ENCODE measurements at places on chromosomes 7 and 10.
A peak's percentile ranks its signal among the peaks of the same experiment; 100 is the strongest.

DNA sequence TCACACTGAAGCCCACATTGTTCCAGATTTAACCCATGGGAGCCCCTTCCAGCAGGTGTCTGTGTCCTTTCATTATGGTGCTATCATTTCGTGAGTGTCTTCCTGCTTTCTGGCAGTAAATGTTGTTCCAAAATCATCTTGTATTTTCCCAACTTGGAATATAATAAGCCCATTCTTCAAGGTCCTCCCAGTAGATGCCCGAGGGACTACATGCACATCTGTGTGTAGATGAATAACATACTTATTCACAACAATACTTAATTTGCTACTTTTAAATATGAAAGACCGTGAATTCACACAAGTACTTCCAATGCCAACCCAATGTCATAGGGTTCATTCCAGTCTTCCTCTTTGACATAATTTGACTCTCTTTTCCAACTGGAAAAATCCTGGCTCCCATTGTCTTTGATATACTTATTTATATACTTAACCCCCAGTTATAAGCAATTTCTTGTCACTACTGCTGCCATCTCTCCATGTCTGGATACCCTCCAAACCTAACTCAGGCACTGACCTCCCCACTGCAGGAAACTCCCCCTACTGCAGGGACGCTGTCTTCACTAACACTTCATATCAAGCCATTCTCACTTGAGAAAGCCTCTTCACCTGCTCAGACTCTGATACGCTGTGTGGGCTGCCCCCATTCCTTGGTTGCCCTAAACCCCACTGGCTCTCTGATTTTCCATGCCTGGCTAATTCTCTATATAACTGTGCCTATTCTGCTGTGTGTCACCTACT lies 1119.2 kb downstream of the CNTNAP2 start:
- DNase-seq: no peak

DNA sequence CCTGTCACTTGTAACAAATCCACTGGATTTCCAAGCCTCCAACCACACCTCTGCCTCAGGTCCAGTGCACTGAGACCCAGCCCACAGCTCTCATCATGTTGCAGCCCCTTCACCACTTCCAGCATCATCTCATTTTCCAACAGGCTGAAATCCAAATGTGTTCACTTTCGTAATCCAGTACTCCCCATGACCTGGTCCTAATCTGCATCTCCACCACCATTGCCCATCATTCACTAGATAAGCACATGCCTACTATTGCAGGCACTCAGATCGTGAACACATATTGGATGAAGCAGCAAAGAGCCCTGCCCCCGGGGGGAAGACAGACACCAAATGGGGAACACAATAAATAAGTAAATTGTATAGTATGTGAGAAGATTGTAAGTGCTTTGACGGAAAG lies 76.1 kb upstream of the INSIG1 start:
- DNase-seq: no peak

DNA sequence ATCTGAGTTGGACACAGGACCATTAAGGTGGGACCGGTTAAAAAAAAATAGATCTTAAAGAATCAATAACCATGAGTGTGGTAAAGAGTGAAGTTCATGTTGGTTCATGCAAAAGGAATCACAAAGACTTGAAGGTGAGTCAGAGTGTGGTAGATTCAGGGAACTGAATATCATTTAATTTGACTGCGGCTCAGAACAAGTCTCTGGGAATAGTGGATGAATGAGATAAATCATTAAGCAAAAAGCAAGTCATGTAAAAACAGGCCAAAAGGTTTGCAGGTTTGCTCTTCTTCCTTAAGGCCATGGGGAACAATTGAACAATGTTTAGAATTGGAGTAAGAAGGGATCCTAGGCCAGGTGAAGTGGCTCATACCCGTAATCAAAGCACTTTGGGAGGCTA lies 385.8 kb downstream of the ETV1 start:
- no peak for DNase-seq

DNA sequence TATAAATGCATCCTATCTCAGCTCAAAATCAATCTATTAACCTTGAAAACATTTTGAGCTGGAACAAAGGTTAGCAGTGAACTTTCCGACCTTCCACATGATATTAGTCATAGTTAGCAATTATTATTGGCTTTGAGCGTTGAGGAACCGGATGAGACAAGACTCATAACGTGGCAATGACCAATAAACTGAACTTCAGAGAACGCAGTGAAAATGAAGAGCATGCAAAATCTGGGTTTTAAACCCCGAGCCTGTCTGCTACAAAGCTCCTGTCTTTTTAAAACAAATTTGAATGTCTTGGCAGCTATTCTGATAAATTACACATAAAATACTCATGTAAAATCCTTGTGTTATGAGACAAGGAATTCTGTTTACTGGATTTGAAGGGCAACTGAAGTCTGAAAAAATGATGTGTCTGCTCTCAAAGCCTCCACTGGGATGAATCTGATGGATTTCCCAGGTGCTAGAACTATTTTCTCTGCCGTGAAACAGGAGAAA lies 74.7 kb upstream of the ITGB1 start:
- no peak for DNase-seq

DNA sequence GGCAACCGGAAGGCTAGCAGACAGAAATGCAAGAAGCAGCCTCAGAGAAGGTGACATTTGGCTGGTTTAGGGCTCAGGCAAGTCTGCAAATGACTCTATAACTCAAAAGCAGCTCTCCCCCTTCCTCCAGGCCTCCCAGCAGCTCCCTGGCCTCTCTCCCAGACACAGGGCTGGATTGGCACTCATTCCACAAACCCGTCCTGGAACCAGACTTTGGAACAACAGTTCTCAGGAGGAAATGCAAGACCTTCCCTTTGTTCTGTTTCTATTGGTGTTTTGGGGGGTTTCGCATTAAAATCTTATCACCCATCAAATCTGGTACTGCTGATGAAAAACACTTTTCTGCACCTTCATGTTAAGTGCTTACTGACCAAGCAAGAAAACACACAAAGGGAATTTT lies 40.3 kb upstream of the EFCAB10 start:
- no peak for DNase-seq

DNA sequence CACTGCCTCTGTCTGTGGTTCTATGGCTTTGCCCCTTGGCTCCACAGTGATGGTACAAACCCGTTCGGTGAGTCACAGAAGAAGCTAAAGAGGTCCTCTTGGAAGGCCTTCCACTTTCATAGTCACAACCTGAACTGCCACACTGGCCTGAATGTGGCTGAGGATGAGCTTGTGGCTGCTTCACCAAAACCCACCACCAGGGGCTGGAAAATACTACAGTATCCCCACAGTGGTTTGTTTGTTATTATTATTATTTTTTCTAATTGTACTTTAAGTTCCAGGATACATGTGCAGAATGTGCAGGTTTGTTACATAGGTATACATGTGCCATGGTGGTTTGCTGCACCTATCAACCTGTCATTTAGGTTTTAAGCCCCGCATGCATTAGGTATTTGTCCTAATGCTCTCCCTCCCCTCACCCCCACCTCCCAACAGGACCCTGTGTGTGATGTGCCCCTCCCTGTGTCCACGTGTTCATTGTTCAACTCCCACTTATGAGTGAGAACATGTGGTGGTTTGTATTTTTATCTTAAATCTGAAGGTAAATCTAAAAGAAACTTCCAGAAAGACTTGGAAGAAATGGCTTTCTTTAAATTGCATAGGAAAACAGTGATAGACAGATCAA lies 160.8 kb upstream of the NPSR1 start:
- no peak for DNase-seq

DNA sequence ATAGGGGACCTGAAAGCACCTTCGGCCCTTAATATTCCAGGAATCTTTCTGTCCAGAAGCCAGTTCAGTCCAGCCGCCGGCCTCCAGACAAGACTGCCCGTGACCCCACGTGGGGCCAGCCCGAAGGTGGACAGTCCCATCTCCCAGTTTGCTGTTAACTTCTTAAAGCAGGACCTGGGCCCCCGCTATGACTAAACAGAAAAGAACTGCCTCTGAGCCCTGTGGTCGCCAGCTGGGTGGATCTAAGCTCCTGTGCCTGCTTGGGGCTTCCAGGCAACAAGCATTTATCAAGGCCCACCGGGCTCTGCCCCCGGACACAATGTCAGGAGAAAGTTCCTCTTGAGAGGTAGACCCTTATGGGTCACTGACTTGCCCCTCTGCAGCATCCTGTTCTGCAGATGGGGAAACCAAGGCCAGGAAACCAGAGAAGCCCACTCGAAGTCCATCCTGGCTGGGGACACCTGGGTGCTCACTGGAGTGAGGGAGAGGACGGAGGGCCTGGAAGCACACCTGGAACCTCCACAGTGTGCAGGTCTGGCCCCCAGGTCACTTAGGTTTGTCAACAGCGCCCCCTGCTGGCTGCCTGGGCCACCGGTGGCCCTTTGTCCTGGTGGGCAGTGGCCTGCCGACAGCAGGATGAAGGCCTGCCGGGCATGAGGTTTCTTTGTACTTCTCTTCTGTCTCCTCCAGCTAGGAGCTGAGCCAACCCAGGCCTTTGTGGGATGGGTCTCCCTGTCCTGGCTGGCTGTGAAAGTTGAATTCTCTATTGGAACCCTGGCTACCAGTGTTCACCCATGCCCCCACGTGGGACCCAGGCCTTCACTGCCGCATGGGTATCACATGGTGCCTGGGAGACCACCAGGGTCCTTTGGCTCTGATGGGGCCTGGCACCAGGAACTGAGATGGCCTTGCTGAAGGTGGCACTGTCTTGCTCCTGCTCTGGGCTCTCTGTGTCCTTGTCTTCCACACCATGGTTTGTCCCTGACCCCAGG lies 128.0 kb downstream of the ZMIZ1 start:
- DNase-seq: peak; percentile 54

DNA sequence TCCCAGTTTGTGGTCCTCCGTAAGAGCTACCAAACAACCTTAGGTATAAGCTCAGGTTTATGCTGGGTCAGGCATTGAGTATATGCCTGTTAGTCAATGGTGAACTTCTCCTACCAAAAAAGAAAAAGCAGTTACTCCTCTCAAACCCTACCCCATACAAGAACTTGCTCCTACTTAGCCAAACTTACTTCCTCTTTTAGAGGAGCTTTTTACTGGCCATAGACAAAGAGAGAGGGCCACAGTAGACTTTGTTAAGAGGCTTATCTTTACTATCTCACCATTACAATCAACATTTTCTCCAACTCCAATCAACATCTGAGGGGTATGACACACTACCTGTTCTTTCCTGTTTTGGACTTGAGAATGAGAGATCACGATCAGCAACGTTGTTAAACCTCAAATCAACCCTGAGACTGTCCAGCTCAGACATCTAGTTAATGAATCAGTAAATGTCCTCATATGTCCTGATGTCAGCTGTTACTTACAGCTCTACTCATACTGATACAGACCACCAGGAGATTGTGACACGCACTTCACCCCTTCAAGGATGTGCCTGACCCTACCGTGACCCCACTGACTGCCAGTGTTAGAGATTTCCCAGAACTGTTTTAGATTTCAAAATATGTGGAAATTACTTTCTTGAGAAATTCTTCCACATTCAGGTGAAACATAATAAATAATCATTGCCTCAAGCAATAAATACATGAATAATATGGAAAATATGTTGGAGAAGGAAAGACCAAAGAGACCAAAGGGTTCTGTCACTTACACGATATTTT lies 18.4 kb upstream of the CCDC71L start:
- no peak for DNase-seq

- no peak for DNase-seq
Measured at GRCh38 chr7:68679459-68680234, 918.6 kb upstream of the AUTS2 start.

GRCh38 chr7:150360363-150361058 lies 8.1 kb upstream of the REPIN1 start:
- no peak for DNase-seq

DNA sequence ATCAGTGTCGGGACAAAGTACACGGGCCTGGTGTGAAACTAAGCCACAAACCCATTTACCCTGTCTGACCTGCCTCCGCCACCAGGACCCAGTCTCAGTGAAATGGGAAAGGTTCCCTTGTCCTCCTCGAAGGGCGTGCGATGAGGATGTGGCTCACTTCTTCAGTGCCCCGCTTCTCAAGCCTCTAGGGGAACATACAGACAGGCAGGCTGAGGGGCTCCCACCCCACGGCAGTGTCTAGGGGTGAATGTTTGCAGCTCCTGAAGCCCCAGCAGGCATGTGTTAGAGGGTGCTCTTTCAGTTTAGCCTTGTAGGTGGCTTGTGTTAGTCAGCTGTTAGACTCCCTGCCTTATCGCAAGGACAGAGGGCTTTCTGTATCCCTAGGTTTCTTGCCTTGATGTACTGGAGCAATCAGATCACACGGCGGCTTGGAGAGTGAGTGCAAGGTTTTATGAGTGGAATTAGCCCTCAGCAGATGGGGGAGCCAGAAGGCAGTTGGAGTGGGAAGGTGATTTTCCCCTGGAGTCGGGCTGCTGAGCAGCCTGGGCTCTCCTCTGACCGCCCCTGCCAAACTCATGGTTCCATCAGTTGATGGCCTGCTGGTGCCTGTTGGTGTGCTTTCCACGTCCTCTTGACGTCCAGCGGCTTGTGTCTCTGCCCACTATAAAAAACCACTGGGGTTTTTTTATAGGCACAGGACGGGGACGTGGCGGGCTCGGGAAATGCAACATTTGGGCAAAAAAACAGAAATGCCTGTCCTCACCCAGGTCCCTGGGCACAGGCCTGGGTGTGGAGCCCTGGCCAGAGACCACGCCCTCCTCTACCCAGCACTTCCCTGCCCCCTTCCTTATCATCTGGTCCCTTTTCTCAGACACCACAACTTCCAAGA lies 759 bp downstream of the NUDT1 start:
- no peak for DNase-seq

GRCh38 chr10:24453404-24453830 lies 244.5 kb downstream of the KIAA1217 start:
- no peak for DNase-seq

GRCh38 chr7:105673367-105674084 lies 92.2 kb upstream of the EFCAB10 start:
- DNase-seq: no peak

- DNase-seq: no peak
Measured at GRCh38 chr10:61460835-61461234, 7.7 kb upstream of the TMEM26 start.

- no peak for DNase-seq
Measured at GRCh38 chr7:78218051-78218450, 419.5 kb downstream of the PHTF2 start.

DNA sequence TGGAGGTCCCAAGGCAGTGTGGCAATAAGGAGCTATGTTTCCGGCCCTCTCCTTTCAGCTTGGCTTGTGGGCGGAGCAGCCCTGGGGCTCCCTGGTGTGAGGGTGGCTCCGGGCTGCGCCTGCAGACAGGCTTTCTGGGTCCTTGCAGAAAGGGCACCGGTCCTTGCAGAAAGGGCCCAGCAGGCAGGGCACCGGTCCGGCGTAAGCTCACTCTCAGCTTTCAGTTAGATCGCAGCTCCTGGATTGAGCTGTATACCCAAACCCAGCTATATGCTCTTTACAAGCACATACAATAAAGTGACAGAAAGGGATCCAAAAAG lies 293.8 kb upstream of the SHH start:
- DNase-seq: no peak

DNA sequence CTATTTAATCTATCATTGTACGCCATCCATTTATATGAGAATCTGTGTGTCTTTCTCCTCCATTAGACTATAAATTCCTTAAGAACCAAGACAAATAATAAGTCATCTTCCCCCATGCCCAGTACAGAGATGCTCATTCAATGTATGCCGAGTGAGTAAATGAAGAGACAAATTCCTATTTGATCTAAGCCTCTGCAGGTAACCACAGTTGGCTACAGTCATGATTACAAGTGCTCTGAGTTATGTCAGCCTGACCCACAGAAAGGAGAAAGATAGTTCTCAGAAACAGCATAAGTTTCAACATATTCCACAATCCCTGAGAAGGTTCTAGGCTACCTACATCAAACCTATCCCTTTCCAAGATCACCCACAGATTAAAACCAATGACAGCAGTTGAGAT lies 46.1 kb downstream of the MPP7 start:
- no peak for DNase-seq

GRCh38 chr10:82221056-82221455 lies 346.1 kb downstream of the NRG3 start:
- DNase-seq: no peak

GRCh38 chr10:33363106-33363505 lies 28.6 kb upstream of the NRP1 start:
- DNase-seq: no peak

Data from CD4-positive, alpha-beta memory T cell (primary cell).